ENCODE measurements at places on chromosomes 6 and 20.

GRCh38 chr6:8180327-8181159 is 78.2 kb upstream of the EEF1E1 start:
- no peak for DNase-seq

DNA sequence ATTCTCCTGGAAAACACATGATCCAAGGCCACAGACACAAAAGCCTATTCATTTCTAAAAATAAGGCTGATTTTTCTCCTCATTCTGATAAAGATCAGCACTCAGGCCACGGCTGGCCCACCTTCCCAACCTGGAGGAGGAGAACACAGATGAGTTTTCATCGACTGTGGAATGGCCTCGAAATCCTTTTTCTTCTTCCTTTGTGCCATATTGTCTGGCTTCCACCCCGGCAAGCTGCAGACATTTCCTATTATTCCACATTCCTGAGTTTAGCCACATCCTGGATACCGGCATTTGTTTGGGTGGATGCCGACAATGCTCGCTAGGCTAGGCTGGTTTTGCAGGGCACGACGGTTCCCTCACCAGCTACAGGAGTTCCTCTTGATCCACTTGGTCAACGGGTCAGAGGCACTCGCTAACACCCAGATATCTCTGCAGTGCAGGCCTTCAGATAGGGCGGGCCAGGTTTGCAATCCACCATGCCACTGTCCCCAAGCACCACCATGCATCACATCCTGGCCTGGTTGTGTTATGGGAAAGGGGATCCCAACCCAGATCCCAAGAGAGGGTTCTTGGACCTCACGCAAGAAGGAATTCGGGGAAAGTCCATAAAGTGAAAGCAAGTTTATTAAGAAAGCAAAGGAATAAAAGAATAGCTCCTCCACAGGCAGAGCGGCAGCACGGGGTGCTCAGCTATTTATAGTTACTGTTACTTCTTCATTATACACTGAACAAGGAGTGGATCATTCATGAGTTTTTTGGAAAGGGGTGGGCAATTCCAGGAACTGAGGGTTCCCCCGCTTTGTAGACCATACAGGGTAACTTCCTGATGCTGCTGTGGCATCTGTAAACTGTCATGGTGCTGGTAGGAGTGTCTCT is 4.2 kb upstream of the CTSZ start:
- peak; percentile 29 for DNase-seq

DNA sequence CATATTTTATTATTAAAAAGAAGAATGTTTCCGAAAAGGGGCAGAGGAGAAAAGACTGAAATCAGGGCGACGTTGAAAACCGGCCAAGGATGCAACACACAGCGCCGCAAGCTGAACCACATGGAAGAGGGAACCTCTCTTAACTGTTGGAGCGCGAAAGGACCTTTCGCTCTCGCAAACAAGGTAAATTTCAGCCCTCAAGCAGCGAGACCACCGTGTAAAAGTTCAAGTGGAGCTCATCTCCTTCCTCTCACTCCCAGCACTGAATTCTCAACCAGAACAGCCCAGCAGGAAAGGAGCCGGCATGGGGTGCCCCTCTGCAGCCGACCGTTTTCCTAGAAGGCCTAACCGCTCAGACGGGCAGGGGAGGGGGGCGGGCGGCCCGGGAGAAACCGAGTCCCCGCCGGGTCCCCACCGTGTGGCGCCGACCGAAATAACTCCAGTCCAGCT is 621 bp downstream of the GPR63 start:
- peak; percentile 3 for DNase-seq

DNA sequence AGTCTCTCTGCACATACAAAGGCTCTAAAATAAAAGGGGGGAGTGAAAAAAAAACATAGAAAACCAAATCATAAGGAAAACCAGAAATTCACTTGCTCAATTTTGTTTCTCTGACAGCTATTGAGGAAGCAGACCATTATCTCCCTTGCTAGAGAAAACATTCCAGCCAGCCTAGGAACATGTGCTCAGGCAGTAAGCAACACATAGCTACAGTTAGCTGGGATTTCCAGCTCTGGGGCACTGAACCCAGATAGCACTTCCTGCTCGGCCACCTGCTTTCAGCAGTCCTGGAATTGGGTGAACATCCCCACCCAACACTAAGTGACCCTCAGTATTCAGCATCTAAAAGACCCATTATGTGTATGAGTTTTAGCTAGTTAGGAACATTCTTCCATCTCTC is 61.3 kb downstream of the TNFRSF21 start:
- peak; percentile 28 for DNase-seq

DNA sequence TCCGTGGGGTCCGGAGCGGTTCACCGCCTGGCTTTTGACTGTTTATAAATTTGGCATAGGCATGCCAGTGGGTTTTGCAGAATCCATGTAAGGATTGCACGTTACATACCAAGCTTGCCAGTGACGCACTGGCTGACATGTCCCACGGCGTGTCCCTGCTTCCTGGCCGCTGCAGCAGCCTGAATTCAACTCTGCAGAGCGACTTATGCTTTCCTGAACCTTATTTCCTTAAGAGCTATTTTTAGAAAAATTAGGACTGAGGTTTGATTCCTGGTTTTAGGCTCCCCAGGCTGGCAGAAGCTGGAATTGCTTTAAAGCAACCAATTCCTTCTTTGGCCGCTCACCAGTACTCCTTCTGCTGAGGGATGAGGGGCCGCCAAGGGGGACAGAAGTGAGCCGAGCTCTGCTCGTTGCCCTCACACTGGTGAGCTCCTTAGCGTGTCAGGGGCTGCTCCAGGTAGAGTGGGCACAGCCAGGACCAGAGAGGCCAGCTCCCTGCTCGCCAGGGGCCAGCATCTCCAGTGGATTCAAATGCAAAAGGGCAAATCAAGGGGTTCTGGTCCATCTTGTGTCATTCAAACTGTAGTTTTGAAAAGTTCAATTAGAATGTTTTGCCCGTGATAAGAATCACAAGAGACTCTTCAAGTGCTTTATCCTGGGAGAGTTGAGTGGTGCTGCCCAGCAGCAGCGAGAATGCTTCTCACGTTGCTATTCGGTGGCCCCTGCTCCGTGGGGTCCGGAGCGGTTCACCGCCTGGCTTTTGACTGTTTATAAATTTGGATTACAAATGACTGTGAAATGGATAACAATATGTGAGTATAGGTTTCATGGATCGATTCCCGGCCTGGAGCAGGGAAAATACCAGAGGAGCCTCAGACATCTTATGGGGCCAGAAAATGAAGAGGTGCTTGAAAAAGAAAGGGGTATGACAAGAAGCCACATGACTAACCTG is 17.5 kb upstream of the IRF4 start:
- no peak for DNase-seq

- DNase-seq: no peak
Observed at GRCh38 chr6:82361631-82362030, 2.0 kb upstream of the TPBG start.

GRCh38 chr20:53141201-53142050 is 169.3 kb downstream of the TSHZ2 start:
- no peak for DNase-seq

- DNase-seq: peak; percentile 72
Observed at GRCh38 chr6:97052896-97053295, 128.4 kb downstream of the KLHL32 start.

DNA sequence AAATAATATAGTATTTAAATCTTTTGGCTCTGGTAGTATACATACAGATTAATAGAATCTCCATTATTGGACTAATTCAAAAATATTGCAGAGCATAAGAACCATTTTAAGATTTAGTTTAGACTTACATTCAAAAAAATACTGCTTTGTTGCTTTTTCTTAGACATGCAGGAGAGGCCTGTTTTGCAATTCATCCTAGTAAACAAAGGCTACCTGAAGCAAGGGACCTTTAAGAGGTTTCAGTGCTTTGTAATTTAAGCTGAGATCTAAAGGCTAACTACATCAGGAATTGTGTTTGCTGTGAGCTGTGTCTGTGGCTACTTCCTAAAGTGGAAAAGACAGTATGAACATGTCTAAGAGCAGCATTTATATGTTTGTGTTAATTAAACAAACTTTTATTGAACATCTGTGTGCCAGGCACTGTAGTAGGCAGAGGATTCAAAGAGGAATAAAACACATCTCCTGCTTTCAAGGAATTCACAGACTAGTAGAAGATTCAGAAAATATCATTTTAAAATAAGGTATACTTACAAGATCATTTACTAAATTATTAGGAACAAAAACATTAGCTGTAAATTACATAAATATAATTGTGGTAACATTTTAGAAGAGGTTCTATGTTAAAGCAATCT is 29.1 kb upstream of the CALHM6 start:
- DNase-seq: no peak

DNA sequence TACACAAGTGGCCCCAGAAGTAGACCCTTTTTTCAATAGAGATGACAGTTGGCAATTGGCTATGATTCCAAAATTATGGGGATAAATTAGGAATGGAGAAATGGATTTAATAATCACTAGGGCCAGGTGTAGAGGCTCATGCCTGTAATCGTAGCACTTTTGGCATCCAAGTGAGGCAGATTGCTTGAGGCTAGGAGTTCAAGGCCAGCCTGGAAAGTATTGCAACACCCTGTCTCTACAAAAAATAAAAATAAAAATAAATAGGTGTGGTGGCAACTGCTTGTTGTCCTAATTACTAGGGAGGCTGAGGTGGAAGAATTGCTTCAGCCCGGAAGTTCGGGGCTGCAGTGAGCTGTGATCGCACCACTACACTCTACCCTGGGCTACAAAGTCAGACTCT is 60.0 kb downstream of the BMP2 start:
- no peak for DNase-seq

DNA sequence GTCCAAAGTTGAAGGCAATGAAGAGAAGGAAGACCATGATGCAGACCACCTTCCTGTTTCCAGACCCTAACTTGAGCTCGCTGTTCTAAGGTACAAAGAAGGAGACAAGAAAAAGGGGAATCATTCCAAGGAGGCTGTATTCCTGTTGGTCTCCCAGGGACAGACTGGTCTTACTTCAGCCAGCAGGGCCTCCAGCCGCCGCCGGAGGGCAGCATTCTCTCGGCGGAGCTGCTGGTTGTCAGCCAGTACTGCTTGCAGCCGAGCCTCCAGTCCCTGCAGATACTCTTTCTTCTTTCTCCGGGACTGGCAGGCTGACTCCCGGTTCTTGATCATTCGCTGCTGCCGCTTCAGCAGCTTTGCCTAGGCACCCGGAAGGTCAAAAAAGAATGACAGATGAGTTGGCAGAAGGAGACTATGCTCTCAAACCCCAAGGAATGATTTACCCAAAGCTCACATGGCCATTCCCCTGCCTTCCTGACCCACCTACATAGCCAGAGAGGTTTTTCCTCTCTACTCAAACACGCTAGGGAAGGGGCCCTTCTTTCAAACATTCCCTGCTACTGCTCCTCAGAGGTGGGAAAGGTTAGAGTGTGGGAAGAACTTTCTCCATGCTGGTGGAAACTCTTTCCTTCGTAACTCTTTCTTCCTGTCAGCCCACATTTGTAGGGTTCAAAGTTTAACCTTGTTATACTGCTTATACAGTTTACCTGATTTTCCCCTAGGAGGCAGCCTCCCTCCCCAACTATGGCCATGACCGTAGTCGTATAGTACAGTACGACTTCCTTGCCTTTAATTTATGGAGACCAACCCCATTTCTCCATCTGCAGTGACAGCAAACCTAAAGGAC is 9.0 kb downstream of the ATF6B start:
- peak; percentile 91 for DNase-seq

GRCh38 chr6:134950482-134950881 is 581 bp upstream of the ALDH8A1 start:
- no peak for DNase-seq

GRCh38 chr6:155544677-155545076 is 89.0 kb upstream of the NOX3 start:
- peak; percentile 17 for DNase-seq

DNA sequence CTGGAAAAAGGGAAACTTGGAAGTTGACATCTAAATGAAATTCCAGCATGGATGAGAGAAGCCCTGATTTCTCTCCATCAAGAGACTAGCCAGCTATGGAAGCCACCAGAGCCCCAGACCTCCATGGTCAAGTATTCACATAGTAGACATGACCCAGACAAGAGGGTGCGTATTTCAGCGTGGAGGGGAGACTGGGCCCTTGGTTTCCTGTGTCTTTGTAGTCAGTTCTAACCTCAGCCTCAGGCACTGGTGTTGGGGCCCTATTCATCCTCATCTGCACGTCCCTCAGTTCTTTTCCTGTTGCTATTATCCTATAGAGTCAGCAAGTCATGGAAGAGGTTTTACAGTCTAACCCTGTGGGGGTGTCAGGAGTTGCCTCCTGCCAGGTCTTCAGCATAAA is 12.5 kb downstream of the GNL1 start:
- no peak for DNase-seq

DNA sequence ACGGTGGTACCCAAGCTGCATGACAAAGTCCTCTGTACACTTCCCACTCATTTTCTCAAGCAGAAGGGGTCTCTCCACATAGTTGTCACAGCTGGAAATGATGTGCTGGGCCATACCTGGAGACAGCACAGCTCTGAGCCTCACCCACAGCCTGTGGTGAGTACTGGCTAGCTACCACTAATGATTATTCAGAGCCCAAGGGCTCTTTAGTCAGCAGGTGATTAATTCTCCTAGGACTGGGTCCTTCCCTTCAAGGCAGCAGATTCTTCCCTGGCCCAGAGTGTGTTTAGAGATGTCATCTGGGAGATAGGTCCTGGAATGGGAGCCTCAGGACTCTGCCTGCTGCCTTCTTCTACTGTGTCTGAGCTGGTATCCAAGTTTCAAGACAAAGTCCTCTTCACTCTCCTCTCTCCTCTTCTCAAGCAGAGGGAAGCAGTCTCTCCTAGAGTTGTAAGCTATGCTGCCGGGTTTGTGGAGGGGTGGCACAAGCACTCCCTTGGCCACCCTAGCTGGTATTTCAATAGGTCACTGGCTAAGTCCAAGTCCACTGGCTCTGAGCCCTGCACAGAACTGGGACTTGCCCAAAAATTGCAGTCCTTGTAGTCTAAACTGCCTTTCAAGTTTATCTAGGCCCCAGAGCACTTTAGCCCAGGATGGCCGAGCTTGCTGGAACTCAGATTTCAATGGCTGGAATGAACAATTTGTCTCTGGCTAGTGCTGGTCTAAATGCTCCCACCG is 49.8 kb upstream of the VGLL2 start:
- no peak for DNase-seq

DNA sequence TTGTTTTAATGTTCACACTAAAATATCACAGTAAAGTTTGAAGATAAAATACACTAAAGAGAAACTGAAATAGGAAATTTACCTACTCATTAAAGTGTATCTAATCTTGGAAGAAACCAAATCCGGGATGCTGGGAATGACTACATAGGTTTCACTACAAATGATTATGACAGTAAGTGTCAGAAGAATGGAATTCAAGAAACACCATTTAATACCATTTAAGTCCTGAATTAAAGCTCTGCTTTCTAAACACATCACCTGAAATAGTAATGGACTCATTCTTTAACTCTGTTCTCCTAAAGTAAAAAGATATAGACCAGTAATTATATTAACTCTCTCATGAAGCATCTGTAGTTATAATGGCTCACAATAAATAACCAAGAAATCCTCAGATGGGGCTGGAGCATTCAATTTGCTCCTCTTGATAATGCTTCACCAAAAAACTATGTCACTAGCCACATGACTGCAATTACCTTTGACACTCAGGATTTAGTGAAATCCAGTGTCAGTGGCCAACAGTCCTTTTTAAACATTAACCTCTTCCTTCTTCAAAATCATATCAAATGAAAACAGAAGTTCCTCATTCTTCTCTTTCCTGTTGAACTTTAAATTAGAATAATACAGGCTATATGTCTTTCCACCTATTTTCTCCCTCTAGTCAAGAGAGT is 41.4 kb downstream of the MAP7 start:
- no peak for DNase-seq

GRCh38 chr6:6152060-6152459 is 145.3 kb upstream of the NRN1 start:
- DNase-seq: no peak

Data from suppressor macrophage (primary cell).